Activated T-cell treated with anti-CD3 and anti-CD28 coated beads for 48 hours (primary cell): ENCODE measurements at places on chromosomes 4 and X.
A peak's percentile ranks its signal among the peaks of the same experiment; 100 is the strongest.

- DNase-seq: no peak
Measured at GRCh38 chrX:65508851-65509250, 25.7 kb downstream of the LAS1L start.

GRCh38 chr4:171626554-171626953 lies 186.7 kb upstream of the GALNTL6 start:
- DNase-seq: no peak

DNA sequence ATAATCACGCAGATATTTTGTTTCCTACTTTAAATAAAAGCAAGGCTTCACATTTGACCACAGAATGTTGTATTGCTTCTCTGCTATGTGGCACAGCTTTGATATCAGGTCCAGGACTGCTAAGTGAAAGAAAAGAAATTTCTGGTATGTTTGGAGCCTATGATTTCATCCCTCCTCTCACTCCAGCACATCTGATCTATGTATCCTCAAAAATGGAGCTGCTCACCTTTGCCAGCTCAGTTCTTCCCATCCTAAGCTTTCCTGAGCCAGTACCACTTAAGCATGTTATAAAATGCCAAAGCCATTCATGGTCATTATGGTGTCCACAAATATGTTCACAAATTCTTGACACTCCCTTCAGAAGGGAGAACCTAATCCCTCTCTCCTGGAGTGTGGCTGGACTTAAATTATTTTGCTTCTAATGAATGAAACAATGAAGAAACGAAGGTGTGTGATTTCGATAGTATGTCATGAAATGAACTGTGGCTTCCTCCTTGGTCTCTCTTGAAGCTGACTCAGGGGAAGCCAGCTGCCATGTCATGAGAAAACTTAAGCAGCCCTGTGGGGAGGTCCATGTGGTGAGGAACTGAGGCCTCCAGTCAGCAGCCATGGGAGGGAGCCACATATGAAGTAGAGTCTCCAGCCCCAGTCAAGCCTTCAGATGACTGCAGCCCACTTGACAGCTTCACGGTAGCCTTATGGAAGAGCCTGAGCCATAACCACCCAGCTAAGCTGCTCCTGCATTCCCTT lies 207.7 kb downstream of the MGST2 start:
- no peak for DNase-seq

GRCh38 chrX:133706890-133707289 lies 278.5 kb downstream of the GPC3 start:
- DNase-seq: no peak

DNA sequence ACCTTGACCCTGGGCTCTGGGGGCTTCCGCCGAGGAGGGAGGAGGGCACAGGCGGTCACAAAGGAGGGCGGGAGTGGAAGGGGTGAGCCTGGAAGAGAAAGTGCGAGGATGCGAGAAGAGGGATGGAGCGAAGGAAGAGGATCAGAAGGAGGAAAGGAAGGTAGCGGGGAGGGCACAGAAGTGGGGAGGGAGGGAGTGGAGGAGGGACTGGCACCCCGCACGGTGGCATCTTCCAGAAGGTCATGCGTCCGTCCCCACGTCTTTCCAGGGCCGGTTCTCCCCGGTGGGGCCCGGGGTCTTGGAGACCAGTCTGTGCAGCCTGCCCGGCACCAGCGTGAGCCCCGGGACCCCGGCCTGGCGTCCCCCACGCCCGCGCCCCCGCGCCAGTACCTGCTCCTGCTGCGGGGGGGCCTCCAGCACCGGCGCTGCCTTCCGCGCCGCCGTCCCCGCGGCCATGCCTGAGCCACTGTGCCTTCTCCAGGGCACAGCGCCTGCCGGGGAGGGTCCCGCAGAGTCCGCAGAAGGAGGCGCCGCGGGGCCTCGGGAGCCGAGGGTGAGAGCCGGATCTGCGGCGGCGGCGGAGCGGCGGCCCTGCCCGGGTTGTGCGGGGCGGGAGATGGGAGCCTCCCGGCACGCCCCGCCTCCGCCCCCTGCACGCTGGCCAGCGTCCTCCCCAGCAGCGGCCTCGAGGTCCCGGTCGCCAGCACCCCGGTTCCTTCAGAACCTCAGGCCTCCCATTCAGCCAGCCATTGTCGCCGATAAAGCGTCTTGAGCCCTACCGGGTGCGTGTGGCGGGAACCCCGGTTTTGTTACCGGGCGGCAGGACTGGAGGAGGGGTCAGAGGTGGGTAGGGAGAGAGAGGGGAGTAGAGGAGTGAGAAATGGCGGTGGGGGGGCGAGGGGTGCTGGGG lies at the start of gene RNF175:
RNF175 (minus strand) TSS at position 618 of the 910 bp plus-strand sequence; CDS start at position 456, 162 bp downstream.
- DNase-seq: no peak

DNA sequence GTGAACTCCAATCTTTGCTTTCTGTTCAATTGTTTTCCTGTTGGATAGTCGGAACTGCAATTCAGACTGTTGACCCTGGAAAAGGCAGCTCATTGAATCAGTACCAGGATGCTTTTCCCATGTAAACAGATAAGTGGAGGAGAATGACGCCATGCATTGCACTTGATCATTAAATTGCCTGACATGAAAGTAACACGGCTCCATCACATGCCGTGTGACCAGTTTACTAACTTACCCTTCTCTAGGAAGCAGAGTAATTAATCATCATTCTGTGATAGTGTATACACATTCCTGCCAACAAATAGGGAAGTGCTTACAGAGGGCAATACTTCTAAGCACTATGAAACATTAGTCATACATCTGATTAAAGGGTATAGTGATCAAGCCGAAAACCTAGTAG lies 101.4 kb downstream of the PPARGC1A start:
- no peak for DNase-seq

GRCh38 chrX:43349363-43349762 lies 306.7 kb upstream of the MAOA start:
- DNase-seq: peak; percentile 9

- DNase-seq: no peak
Measured at GRCh38 chrX:13147733-13148132, 103.3 kb upstream of the FAM9C start.

DNA sequence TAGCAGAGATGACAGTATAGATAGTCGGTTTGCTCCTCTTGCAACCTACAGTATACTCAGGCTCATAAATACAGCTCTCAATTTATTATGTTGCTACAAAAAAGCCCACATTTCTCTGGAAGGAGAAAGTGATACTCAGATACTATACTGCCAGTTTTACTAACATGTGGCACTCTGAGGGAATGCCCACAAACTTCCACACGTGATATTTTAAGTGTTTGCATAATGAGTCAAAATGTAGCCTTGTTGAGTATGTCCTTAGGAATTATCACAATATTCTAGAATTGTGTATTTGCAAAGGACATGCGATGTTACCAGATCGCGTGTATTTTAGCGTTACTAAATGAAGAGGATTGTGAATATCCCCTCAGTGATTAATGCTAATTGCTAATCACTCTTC lies 929.1 kb downstream of the STIM2 start:
- no peak for DNase-seq

GRCh38 chrX:145817331-145818185 lies at the start of gene SLITRK2:
TSS of gene SLITRK2 (plus strand) at chrX:145817829. CDS start at chrX:145822426, 4,597 bp downstream.
- no peak for DNase-seq

GRCh38 chr4:117293784-117294183 lies 208.4 kb upstream of the TRAM1L1 start:
- no peak for DNase-seq

- DNase-seq: no peak
Measured at GRCh38 chr4:80500613-80501012, 165.1 kb downstream of the CFAP299 start.

- DNase-seq: no peak
Measured at GRCh38 chr4:131499141-131499873, 1649.8 kb upstream of the PCDH10 start.

DNA sequence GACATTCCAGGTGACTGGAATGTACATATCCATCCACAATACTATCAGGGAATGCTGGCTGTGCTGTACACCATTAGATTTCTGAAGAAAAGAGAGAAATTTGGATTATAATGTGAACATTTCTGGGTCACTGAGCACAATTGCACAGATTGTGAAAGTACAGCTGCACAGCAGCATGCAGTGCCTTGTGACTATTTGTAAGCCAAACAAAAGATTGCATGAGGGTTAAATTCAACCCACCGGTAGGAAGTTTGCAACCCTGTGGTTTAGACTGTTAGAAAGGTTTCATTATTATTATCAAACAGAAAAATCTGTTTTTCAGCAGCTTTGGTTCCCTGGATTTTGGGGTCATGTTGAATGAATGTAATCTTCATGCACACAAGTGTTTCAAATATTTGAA lies 24.5 kb downstream of the DDIT4L start:
- DNase-seq: no peak

DNA sequence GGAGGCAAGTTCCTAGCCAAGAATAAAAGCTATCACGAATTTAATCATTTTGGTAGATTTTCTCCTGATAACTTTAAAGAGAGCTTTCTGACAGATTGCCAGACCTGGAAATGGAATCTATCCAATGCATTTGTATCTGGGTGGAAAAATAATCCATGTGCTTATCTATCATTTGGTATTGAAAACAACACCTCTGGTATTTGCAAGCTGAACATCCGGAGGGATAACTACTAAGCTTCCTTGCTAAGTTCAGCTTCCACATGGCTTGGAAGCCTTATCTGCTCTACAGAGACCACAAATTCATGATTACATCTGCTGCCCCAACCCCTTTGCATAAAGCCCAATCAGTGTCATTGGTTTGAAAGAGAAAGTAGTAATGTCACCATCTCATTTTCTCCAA lies 230.7 kb downstream of the GPC3 start:
- no peak for DNase-seq

- DNase-seq: no peak
Measured at GRCh38 chrX:78838709-78839108, 91.2 kb downstream of the LPAR4 start.

- no peak for DNase-seq
Measured at GRCh38 chr4:40628888-40629287, 776 bp downstream of the RBM47 start.

GRCh38 chrX:15349046-15349445 lies 13.7 kb upstream of the PIGA start:
- no peak for DNase-seq

- no peak for DNase-seq
Measured at GRCh38 chr4:135492439-135492838, 1290.8 kb upstream of the PABPC4L start.

DNA sequence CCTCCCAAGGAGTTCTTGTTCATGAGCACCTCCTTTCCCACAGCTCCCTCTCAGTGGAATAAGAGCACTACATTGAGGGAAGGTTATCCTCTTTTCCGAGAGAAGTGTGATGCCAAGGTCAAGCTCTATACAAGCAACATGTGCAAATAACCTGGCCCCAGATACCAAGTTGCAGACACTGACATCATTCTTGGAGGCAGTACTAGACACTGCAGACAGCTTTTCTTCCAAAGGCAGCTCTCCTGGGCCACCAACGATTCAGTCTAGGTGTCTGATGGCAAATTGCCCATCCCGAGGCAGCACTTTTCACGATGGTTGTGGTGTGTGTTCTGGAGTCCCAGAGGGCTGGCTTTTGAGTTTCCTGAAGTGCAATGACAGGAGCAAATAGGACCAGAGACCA lies 384.9 kb downstream of the TLL1 start:
- DNase-seq: no peak

GRCh38 chrX:153750127-153750774 lies 13.8 kb upstream of the PLXNB3 start:
- DNase-seq: no peak

DNA sequence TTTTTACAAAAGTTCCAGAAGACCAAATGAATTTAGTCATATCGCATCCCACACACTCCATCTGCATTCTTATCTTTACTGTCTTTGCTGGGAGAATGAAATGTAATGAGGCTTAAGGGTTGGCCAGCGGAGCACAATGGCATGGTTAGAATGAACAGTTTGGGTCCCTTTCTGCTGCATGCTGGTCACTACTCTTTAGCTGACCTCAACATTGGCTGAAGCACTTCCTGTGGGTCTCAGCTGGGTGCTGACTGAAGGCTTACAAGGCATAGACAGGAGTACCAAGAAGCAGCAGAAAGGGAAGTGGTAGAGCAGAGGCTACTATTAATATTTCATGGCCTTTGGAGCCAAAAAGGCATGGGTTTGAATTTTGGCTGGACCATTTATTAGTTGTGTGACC lies 159.4 kb upstream of the GPC4 start:
- DNase-seq: no peak

DNA sequence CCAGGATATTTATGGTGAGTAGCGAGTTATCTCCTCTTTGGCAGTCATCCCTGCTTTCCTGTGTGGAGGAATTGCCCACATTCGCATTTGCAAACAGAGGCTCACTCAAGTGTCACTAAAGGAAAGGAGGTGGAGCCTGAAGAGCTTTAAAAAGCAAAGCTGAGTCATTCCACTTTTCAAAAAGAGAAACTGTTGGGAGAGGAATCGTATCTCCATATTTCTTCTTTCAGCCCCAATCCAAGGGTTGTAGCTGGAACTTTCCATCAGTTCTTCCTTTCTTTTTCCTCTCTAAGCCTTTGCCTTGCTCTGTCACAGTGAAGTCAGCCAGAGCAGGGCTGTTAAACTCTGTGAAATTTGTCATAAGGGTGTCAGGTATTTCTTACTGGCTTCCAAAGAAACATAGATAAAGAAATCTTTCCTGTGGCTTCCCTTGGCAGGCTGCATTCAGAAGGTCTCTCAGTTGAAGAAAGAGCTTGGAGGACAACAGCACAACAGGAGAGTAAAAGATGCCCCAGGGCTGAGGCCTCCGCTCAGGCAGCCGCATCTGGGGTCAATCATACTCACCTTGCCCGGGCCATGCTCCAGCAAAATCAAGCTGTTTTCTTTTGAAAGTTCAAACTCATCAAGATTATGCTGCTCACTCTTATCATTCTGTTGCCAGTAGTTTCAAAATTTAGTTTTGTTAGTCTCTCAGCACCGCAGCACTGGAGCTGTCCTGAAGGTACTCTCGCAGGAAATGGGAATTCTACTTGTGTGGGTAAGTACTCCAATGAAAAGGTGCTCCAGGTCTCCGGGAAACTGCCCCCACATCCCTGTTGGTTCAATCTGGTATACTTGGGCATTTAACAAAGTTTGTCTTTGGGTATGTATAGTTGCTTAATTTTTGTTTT lies at the start of gene EGF:
EGF (plus strand) TSS at position 178 of the 890 bp plus-strand sequence; CDS start at position 631, 453 bp downstream.
- DNase-seq: no peak

DNA sequence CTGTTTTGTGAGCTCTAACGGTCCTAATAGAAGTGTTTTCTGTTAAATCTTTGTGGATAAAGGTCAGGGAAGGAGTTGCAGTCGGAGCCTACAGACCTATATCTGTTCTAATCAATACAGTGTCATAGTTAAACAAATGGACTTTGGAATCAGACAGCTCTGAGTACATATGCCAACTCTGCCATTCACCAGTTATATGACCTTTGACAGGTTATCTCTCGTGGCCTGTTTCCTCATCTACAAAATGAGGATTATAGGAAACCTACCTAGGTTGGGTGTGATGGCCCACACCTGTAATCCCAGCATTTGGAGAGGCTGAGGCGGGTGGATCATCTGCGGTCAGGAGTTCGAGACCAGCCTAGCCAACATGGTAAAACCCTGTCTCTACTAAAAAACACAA lies 89.7 kb downstream of the MID1IP1 start:
- DNase-seq: no peak

DNA sequence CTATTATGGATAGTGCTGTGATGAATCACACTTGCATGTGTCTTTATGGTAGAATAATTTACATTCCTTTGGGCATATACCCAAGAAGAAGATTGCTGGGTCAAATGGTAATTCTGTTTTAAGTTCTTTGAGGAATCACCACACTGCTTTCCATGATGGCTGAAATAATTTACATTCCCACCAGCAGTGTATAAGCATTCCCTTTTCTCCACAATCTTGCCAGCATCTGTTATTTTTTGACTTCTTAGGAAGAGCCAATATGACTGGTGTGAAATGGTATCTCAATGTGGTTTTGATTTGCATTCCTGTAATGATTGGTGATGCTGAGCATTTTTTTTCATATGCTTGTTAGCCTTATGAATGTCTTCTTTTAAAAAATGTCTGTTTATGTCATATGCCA lies 1120.2 kb downstream of the ARAP2 start:
- no peak for DNase-seq

GRCh38 chrX:16712548-16713155 lies at the start of gene CTPS2:
TSS of gene CTPS2 (minus strand) at chrX:16712669. CDS start at chrX:16702902, 9,767 bp downstream.
- DNase-seq: peak; percentile 47
